ENCODE measurements at places on chromosomes 7 and 10.

DNA sequence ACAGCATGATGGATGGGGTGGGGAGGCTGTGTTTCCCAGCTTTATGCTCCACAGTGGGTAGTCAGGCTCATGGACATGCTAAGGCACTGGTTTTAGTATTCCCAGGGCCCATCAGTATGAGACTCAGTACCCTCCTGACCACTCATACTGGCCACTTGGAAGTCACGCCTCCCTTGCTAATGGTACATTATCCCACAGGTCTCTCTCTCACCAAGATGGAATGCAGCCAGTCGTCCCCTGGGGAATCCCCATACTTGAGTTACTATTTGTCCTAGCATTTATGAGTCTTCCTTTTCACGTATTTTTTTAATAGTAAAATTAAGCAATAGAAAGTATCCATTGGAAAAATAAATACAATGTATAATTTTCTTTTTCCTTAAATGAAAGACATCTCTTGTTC lies 80.6 kb upstream of the TBX20 start:
- no peak for DNase-seq

- DNase-seq = no peak
Observed at GRCh38 chr7:103794424-103794823, 195.0 kb downstream of the RELN start.

DNA sequence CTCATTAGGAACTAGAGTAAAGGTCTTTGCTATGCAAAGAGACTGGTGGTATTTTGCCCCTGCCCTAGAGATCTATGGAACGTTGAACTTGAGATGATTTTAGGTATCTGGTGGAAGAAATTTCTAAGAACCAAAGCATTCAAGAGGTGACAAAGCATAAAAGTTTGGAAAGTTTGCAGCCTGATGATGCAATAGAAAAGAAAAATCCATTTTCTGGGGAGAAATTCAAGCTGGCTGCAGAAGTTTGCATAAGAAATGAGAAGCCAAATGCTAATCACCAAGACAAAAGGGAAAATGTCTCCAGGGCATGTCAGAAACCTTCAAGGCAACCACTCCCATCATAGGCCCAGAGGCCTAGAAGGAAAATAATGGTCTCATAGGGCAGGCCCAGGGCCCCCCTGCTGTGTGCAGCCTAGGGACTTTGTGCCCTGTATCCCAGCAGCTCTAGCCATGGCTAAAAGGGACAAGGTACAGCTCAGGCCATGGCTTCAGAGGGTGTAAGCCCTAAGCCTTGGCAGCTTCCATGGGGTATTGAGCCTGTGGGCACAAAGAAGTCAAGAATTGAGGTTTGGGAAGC lies 16.5 kb downstream of the TFPI2 start:
- no peak for DNase-seq

- DNase-seq = no peak
Observed at GRCh38 chr7:53466371-53466770, 430.9 kb downstream of the POM121L12 start.

GRCh38 chr7:128714701-128715495 lies 24.3 kb upstream of the CALU start:
- no peak for DNase-seq

- DNase-seq = no peak
Observed at GRCh38 chr10:132349766-132350165, 17.8 kb downstream of the LRRC27 start.

- no peak for DNase-seq
Observed at GRCh38 chr10:60171436-60172013, 218.2 kb downstream of the ANK3 start.

GRCh38 chr7:156160811-156161210 lies 348.5 kb upstream of the SHH start:
- no peak for DNase-seq

DNA sequence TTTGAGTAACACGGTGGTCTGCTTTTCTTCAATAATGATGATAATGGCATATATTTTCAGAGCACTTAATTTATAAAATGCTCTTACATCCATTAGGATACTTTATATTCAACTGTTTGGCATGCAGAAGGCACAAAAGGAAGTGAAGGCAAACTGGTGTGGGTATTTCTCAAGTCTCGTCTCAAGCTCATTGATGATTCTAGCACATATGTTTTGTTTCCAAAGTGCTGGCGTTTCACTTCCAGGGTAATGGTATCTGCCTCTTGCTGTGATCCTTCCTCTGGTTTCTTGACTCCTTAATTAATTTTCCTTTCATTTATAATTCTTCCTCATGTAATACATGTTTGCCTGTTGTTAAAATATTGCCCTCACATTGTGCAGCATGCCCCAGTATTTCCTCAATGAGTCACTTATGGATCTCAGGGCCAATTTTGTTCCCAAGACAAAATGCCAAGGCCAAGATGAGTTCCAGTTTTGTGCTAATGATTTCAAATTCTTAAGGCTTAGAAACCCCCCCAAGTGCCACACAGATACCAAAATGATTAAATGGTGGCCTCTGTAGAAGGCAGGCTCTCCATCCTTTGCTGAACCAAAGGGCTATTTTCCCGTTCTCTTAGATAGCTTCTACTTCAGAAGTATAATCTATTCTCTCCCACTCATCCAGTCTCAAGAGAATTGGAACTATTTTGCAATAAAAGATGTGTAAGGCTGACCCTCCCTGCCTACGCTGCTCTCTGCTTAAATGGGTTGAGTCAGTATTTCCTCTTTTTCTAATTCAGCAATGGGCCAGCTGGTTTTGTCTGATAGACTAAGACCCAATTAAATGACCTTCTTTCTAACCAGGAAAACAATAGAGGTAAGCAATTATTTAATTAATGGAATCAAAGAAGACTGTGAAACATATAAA lies 171.2 kb downstream of the ZNF365 start:
- no peak for DNase-seq

- DNase-seq = no peak
Observed at GRCh38 chr7:136234040-136234439, 256.9 kb upstream of the MTPN start.

DNA sequence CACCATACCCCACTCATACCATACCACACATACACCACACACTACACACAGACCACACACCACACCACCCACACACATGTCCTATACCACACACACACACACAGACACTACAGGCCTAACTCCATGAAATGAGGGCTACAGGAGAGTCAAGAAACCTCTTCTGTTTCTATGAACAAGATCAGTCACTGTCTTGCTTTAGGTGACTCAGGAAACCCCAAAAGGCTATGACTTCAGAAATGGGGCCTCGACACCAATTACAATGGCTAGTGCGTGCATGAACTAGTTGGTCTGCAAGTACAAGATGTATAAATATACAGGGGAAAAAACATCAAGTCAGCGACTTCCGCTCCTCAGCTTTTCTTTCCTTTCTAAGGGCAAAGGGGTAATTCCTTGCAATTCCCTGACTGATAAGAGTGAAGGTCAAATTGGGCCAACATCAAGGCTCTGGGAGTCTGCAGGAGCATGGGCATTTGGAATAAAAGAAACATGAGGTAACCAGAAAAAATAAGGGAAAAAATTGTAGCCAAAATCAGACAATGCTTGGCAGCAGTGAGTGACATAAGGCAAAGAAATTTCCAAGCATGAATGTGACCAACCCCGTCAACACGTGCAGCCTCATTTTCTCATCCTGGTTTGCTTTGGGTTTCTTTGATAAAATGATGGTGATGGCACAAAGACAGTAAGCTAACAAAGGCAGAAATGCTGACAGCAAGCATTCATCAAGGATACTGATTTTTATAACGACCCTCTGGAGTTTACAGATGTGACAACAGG lies 1.5 kb downstream of the PKD1L1 start:
- no peak for DNase-seq

Data from activated naive CD4-positive, alpha-beta T cell treated with Interleukin-2 at 50 U/mL for 16 hours (primary cell).